ENCODE measurements at places on chromosomes 16 and 17. TPM values are rescaled to one million over a fixed set of nuclear protein-coding genes. Genes with fewer than 3 reads are reported as not detected.
A peak's percentile ranks its signal among the peaks of the same experiment; 100 is the strongest.

The OGFOD3 gene
- total RNA-seq: 26.8 TPM

The IL17C gene
- not detected for total RNA-seq

The HOXB6 gene
- total RNA-seq: 6.7 TPM

The KRTAP4-3 gene
- not detected for total RNA-seq

The NPLOC4 gene
- 77.7 TPM for total RNA-seq

The EMP2 gene
- 45.8 TPM for total RNA-seq

The HP gene
- total RNA-seq: 19.1 TPM

The CCL14 gene
- 104 TPM for total RNA-seq

The TMC6 gene
- total RNA-seq: 37.4 TPM

The ACLY gene
- 97.5 TPM for total RNA-seq

The TEX19 gene
- total RNA-seq: not detected

DNA sequence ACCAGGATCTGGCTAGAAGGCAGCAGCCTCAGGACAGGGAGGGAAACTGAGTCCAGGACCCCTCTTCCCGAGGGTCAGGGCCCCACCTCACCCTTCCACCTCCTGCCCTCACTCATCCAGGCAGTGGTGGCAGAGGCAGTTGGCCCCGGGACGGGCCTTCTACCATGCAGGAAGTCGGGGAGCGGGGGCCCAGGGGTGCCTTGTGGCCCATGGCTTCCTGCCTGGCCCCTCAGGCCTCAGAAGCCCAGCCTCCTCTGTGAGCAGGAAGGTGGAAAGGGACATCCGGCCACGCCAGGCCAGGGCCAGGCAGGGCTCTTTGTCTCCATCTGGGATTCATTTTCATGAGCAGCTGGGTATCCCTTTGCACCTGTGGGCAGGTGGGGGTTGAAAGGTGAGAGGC is 58.5 kb downstream of the BAHCC1 start:
- DNase-seq: no peak

GRCh38 chr16:28538733-28539596 is at the start of gene NUPR1:
TSS of gene NUPR1 (minus strand) at chr16:28538974. CDS start at chr16:28538907, 67 bp downstream.
- peak; percentile 97 for DNase-seq

DNA sequence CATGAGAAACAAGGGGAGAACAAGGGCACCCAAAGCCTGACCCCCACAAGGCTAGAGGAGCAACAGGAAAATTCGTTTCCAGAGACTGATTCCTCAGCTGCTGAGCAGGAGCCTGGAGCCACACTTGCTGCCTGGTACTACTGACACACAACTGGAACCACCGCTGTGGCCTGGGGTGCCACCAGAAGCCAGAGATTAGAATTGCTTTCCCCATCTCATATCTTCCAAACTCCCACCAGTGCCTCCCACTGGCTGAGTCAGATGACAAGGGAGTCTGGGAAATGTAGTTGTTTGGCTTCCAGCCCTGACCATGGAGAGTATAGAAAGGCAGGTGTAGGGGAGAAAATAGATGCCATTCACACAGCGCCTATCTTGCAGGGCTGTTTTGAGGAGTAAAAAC is 4.1 kb upstream of the TMEM11 start:
- DNase-seq: no peak

DNA sequence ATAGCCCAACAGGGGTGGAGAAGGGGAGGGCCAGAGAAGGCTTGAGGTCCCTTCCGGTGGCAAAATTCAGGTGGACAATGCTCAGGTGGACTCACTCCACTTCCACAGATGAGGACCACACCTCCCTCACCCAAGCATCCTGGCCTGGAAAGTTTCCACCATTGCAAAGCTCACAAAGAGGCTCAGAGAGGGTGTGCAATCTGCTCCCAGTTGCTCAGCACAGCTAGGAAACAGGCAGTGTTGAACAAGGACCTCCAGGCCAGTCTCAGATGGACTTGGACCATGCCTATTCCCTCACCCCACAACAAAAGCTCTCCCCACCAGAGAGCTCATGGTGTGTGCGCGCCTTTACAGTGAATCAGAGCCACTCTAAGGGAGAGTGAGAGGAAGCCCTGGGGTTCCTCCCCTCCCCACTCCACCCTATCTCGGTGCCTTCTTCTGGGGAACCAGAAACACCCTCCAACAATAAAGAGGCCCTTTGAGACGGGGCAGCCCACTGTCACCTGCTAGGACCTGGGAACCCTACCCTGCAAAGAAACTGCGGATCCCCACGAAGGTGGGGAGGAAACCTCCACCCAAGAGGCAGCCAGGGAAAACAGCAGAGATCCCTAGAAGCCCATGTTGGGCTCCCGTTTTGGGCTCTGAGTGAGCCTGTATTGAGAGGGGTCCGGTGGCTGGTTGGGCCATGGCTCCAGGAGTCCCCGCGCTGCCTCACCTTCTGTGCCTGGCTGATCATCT is 1.6 kb downstream of the FAM83G start:
- DNase-seq: no peak

GRCh38 chr16:20517149-20517548 is 59.0 kb downstream of the ACSM2B start:
- no peak for DNase-seq

- peak; percentile 90 for DNase-seq
Observed at GRCh38 chr17:39225959-39226683, 376 bp upstream of the STAC2 start.

GRCh38 chr16:86362155-86362849 is 148.0 kb upstream of the FOXF1 start:
- no peak for DNase-seq

DNA sequence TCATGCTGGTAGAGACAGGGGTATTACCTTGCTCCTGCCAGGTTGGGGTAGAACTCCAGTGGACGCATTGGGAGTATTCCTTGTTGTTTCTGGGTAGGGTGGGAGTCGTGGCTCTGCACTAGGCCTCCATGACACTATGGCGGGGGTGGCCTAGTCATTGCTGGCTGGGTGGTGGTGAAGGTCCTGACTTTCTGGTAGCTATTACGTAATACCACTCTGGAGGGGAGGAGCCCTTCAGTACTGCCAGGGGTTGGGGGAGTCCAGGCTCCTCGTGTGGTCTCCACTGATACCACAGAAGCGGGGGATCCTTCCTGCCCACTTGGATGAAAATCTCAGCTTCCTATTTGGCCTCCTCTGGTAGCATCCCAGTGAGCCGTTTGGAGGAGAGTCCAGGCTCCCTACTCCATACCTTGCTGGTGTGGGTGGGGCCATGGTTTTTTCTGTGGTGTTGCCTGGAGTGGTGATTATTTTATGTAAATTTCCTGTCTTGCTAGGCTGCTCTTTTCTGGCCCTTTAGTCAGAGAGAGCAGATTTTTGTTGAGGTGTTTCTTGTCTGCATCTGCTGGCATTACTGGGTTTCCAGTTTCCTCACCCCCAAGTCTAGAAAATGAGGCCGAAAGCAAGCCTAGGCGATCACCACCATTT is 65.8 kb upstream of the GNG13 start:
- DNase-seq: no peak

- peak; percentile 34 for DNase-seq
Observed at GRCh38 chr16:84673561-84673960, 25.2 kb downstream of the KLHL36 start.

DNA sequence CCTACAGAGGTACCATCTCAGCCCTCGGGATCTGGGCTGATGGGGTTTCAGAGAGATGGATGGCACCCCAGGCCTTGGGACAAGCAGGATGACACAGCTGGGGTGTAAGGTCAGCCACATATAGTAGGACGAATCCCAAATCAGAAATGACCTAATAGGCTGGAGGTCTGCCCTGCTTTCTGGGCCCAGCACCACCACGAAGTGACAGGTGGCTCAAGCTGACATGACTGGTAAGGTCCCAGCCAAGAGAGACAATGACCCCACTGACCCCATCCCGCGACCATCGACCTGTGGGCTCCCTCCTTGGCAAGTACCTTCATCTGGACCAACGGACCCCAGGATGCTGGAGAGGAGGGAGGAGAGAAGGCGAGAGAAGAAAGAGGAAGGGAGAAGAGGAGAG is 15.6 kb downstream of the CAMKK1 start:
- DNase-seq: no peak

DNA sequence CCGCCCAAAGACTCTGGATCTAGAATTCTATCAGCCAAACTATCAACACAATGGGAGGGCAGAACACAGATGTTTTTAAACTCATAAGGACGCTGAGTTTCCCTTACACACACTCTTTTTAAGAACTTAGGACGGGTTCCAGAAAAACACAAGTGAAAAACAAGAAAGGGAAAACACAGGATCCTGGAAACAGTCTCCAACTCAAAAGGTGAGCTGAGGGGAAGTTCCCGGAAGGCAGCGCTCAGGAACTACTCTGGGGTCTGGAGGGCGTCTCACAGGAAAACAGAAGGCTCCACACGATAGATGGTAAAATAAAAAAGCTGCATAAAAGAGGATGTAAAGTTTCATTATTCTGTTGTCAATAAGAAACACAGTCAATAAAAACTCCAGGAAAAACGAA is 80.2 kb upstream of the DOC2B start:
- DNase-seq: no peak

DNA sequence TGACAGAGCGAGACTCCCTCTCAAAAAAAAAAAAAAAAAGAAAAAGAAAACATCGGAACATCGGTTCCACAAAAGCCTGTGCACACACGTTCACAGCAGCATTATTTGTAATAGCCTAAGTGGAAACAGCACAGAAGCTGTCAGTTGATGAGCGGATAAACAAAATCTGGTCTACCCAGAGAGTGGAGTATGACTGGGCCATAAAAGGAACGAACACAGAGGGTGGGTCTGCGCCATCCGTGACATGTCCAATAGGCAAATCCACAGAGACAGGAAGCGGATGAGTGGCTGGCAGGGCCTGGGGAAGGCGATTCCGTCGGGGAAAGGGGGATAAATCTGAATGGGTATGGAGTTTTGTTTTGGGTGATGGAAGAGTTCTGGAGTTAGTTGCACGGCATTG is 212.2 kb upstream of the CIBAR2 start:
- DNase-seq: no peak

- peak; percentile 94 for DNase-seq
Observed at GRCh38 chr17:78645421-78646295, 68.5 kb upstream of the DNAH17 start.
